ENCODE measurements at places on chromosomes 1 and 21.

GRCh38 chr1:39379187-39379586 lies 112.2 kb upstream of the BMP8A start:
- no peak for DNase-seq

DNA sequence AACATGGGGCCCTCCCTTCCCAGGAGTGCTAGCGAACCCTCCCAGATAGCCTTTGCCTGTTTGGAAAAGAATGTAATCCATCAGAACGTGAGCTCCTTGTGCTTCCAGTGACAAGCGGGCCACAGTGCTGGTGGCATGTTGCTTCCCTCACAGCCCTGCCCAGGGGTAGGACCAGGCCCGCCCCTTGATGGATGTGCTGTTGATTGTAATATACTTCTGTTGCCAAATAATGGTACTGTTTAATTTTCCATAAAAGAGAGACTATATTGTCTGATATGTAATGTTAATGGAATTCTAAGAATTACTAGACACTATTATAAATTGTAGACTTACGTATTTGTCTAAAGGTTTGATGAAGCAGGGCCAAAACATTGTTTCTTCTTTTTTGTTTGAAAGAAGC lies 16.4 kb downstream of the ATP5PO start:
- no peak for DNase-seq

DNA sequence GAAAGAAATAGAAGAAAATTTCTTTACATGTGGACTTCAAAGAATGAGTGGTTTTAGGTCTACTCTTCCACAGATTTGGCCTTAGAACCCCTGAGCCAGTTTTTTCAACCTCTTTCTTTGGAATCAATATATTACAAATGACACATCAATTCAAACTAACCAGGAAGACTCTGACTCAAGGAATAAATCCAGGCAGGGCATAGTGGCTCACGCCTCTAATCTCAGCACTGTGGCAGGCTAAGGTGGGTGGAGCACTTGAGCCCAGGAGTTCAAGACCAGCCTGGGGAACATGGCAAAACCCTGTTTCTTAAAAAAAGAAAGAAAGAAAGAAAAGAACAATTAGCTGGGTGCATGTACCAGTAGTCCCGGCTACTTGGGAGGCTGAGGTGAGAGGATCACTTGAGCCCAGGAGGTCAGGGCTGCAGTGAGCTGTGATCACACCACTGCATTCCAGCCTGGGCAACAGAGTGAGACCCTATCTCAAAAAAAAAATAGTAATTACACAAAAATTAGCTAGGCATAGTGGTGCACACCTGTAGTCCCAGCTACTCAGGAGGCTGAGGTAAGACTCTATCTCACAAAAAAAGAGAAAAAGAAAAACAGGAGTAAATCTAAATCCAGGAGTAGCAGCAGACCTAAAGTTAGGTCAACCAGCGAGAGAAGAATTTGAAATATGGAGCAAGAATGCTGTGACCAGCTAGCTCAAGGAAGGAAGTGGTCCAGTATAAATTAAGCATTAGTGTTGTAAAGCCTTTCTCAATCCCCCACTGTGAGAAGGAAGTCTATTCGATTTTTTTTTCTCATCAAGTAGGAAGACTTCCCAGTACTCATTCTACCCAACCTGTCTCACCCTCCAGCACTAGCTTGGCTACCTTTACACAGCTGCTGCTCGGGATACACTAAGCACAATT lies 1.9 kb downstream of the SORT1 start:
- no peak for DNase-seq

DNA sequence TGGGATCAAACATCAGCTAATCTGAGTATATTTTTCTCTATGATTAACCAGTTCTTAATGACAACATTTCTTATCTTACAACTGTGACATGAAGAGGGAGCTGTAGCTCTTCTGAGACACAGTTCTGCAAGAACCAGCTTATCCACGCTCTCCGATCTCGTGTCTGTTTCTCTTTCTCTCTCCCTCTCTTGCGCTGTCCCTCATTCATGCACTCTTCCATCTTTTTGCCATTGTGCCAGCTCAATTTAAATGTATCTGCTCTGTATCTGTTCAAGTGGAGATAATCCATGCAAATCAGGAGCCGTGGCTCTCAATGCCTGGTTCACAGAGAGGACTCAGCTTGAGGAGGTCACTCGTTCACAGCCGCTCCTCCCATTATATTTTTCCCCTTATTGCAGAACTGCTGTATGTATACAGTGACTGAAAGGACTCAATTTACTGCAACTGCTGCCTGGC lies 494.7 kb upstream of the ADGRL2 start:
- no peak for DNase-seq

- no peak for DNase-seq
Observed at GRCh38 chr1:198725090-198725489, 86.2 kb downstream of the PTPRC start.

DNA sequence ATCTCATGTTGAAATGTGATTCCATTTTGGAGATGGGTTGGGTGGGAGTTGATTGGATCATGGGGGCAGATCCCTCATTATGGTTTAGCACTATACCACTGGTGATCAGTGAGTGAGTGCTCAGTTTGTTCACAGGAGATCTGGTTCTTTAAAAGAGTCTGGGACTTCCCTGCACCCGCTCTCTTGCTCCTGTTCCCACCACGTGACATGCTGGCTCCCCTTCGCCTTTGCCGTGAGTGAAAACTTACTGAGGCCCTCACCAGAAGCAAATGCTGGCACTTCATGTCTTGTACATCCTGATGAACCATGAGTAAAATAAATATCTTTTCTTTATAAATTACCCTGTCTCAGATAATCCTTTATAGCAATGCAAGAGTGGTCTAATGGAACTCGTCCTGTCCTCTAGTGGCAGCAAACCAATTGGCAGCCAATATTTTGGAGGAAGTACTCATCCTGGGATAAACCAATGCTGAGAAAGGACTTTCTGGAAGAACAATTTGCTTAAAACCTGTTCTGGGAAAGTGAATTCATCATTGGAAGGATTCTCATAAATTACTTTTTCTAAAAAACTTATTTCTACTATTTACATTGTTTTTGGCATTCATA lies 27.8 kb upstream of the CYP4A11 start:
- DNase-seq, result no peak

DNA sequence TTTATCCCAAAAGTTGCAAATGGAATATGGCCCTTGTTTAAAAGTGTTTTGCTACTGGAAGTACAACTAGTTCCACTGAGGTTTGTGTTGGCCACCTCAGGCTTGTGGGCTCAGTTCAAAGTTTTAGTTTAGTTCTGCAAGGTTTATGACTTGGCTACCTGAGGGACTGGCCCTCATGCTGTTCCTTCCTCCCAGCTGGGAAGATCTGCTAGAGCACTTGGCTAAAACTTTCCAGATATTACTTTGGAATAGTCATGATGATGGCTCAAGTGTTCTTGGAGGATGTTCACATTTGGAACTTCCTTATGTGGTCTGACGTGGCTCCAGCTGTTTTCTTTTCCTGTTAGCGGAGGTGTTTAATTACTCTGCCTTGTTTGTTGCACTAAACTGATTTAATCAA lies 110.2 kb upstream of the IVNS1ABP start:
- DNase-seq, result no peak

- DNase-seq, result no peak
Observed at GRCh38 chr1:181143102-181143859, 54.8 kb downstream of the IER5 start.

GRCh38 chr1:184283999-184284398 lies 102.8 kb upstream of the C1orf21 start:
- DNase-seq, result no peak

GRCh38 chr1:206577626-206578025 lies 34.6 kb downstream of the EIF2D start:
- no peak for DNase-seq

- no peak for DNase-seq
Observed at GRCh38 chr1:204146965-204147364, 4.9 kb downstream of the ETNK2 start.

DNA sequence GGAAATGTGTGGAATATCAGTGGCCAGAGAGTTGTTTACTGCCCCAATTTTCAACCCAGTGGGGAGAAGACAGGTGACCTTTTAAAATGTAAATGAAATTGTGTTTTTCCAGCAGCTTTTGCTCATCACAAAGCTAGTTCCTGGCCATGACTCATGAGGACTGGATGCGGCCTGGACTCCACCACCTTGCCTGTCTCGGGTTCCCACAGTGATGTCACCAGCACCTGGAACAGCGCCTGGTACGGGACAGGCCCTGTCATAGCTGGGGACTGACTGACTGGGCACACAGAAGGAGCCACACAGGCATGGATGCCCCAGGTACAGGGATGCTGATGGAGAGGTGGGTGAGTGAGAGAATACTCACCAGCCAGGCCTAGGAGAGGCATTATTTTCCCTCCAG lies 277.1 kb downstream of the AJAP1 start:
- no peak for DNase-seq

DNA sequence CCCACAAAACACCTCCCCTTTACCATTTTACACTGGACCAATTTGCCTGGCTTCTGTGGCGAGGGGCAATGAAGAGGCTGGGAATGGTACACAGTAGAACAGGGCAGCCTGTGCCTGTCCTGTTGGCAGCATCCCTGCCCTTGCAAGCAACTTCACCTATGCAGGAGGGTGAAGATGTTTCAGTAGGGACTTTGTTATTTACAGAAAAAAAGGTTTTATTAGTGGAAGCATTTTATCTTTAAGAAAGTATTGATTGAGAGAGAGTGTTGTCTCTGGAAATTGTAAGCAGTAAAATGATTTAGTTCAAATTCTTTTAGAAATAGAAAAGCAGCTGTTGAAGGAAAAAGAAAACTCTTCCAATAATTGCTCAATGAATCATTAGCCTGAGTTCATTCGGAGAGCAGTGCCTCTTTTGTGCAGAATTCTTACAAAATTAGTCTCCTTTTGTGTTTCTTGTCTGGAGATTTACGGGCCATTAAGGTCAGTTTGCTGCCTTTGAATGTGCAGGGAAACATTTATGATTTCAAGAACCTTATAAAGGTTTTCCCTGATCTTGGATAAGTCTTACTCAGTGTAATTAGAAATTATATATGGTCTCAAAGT lies 49.1 kb downstream of the HHAT start:
- no peak for DNase-seq

DNA sequence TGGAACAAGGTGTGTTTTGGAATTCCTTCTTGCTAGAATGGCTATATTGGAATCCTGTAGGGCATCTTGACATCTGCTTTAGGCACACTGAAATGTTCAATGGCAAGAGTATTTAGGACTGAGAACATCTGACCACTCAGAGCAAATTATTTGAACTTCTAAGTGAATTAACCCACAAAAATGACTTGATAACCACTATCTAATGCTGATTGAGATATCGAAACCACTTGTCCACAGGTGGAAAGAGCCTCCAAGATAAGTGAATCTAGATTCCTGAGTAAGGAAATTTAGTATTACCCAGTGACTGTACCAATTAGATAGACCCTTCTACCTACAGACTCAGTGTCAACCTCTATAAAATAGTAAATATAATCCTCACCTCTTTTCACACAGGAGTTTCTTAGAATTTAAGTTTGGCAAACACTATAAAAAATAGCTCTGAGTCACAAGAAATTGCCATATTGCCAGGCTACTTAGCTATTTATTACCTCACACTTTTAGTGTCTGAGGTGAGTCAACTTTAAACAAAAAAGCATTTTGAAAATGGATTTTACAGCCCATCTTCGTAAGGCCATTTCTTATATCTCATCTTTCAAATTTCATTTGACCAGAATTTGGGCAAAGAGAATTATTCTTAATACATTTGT lies 421.8 kb downstream of the PTBP2 start:
- DNase-seq, result no peak

DNA sequence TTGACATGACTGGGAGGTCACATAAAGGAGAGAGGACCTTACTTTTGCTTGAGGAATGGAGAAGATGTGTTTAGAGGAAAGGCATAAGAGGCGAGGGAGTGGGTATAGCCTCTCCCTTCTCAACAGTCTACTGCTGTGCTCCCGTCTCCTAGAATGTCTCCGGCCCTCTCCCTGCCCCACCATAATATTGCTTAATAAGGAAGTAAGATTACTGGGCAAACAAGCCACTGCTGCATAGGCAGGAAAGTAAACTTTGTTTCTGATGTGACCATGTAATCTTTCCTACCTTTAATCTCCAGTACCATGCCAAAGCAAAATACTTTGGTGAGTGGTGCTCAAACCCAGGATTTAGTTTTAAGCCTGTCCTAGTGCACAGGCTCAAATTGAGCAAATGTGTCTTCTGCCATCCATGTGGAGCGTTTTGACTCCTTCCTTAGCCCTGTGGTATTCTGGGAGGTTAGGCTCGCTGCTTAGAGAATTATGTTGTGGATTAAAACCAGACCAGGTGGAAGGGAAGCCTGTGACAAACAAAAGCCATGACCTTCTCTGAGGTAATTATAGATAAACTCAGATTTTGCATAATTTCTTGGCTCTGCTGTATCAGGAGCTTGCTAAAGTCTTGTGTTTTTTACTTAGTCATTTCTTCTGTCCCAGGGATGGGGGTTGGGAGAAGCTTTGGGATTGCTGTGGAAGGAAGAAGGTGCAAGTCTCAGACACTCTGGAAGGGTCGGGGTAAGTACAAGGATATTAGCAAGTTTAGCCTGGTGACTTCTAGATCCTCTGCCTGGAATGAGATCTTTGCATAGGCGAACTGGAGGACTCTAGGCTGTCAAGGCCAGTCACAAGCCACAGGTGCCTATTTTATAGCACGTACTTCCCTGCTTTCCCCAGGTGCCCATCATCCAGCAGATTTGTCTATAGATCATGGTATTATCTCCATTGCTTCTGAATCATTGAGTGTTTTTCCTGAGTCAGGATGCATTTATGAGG lies 34.5 kb upstream of the DIPK1A start:
- DNase-seq, result no peak

GRCh38 chr21:32298148-32298559 lies 501 bp upstream of the MRAP start:
- no peak for DNase-seq

GRCh38 chr1:202135221-202135721 lies 9.3 kb downstream of the ARL8A start:
- no peak for DNase-seq

DNA sequence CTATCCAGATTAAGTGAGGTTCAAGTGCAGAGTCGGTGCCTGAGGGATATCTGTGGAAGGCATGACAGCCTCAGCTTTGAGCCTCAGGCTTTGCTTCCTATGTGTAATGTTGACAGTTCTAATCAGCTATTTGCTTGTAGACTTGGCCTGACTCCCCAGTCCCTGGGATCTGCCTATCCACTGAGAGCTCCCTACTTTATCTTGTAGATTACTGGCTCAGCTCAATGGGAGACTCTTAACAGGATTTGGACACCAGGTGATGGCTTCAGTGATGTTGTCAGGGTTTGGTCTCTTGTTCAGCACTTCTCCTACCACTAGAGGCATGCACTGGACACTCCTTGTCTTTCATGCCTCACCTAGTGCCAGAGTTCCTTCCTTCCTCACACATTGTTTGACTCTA lies 126.6 kb upstream of the BEND5 start:
- no peak for DNase-seq

- DNase-seq, result no peak
Observed at GRCh38 chr1:114061121-114061830, 82.0 kb downstream of the OLFML3 start.

- DNase-seq, result no peak
Observed at GRCh38 chr1:20107796-20108195, 11.5 kb downstream of the PLA2G2D start.

- no peak for DNase-seq
Observed at GRCh38 chr1:160007577-160008200, 24.1 kb downstream of the PIGM start.

- DNase-seq, result no peak
Observed at GRCh38 chr1:231020139-231020601, 19.9 kb downstream of the FAM89A start.

GRCh38 chr1:84301785-84302385 lies 377 bp downstream of the SAMD13 start:
- no peak for DNase-seq

GRCh38 chr1:145688924-145689323 lies 18.2 kb downstream of the PDZK1 start:
- no peak for DNase-seq

GRCh38 chr1:92953491-92953890 lies 7.8 kb downstream of the DIPK1A start:
- no peak for DNase-seq

- DNase-seq, result no peak
Observed at GRCh38 chr1:228363686-228364067, 43.0 kb downstream of the TRIM11 start.
